ENCODE measurements at places on chromosomes 3 and 15.

GRCh38 chr3:97960993-97961766 is 11.1 kb downstream of the RIOX2 start:
- no peak for DNase-seq

DNA sequence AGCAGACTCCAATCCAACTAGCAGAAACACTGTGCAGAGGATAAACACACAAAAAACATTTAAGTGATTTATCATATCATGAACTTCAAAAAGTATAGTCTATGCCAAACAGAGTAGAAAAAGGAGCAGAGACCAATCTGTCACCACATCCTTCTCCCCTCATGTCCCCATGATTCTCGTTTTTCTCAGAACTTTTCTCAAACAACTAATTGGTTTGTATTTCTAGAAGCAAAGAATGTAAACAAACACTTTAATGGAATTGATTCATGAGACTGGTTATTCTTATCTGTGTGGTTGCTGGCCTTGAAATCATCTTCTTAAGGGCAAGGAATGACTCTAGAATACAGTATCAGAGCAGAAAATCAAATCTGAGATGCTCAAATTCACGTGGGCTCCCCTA is 294.2 kb upstream of the THBS1 start:
- no peak for DNase-seq

- no peak for DNase-seq
Observed at GRCh38 chr15:67003586-67003985, 61.8 kb upstream of the SMAD3 start.

GRCh38 chr15:63596676-63597037 is 530 bp upstream of the FBXL22 start:
- DNase-seq, result no peak

DNA sequence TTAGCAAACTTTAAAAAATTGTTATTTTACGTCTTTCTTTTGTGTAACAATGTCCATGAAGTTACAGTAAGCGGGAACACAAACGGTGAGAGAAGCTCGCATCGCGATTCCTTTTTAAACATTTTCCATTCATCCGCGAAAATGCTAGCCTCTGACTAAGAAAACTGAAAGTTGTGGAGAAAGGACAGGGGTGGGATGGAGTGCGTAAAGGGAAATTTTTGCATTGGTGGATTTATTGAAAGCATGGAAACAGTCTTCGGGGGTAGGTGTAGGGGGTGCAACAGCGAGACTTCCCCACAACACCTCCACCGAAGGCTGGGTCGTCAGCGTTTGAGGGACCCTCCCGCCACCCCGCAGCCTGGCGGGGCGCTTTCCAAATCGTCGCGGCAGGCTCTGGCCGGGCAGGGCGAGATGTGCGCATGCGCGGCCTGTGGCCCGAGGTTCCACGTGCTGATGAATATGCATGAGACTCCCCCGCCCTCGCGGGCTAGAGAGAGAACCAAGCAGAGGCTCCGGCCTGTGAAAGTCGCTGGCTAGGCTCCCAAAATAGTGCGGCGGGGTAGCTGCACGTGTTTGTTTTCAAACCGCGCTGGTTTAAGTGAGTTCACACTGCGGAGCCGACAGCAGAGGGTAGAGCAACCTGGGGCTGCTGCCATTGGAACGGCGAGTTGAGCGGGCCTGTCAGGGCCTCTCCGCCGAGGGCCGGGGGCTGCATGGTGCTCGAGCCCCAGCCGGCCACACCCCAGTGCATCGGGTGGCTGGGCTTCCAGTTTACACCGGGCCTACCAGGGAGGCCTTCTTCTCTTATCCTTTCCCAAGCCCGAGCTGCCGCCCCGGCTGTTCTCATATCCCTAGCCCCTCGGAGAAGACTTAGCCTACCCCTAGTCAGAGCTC is 9.9 kb downstream of the ZIC1 start:
- DNase-seq, result peak; percentile 81

GRCh38 chr3:45943207-45943846 is at the start of gene CXCR6:
TSS of gene CXCR6 (plus strand) at chr3:45943464. CDS start at chr3:45946482, 3,018 bp downstream.
- DNase-seq, result no peak

- no peak for DNase-seq
Observed at GRCh38 chr3:149414557-149415231, 37.2 kb upstream of the TM4SF1 start.

- no peak for DNase-seq
Observed at GRCh38 chr3:43506644-43507043, 115.2 kb downstream of the ANO10 start.

DNA sequence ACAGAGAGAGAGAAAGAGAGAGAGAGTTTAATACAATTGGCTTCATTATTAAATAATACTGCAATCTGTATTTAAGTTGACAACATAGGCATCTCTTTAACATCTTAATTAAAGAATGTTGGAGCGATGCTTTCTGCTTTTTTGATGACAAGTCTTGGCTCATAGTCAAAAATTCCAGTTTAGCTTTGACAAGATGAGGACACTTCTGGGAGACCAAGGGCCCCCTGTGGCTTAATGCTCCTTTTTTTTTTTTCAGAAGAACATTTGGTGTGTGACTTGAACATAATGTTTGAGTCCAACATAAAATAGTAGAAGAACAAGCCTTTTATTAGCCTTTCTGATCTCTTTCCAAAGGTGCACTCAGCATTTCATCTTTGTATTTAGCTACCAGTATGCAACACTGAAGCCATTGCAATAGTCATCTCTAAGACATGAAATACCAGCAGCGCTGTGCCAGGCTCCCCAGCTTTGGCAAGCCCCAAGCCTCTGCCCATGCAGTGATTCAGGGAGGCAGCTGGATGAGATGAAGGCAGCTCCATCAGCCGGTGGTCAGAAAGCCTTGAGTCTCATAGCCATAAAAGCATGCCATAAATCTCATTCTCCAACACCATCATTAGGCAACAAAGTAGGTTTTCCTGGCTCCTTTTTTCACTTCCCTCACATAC is 349.4 kb upstream of the SEMA6D start:
- no peak for DNase-seq

DNA sequence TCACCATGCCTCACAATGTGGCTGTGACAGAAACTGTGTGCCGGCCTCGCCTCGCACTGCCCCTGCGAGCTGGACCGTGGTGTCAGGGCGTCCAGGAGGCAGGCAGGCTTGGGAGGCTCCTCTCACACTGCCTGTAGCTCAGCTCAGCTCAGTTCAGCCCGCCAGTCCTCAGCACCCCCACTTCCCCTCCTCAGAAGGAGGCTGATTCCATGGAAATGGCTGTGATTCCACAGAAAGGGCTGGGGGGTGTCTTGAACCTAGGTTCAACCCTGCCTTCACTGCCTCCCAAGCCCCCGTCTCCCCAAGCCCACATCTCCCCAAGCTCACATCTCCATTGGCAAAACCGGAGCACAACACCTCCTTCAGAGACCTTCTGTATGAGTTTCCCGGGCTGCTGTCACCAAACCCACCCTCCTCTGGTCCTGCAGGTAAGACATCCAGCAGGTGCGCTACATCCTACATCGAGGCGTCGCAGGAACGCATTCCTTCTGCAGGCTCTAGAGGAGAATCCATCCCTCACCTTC is 94.0 kb downstream of the OCA2 start:
- DNase-seq, result no peak

- DNase-seq, result no peak
Observed at GRCh38 chr3:46681856-46682540, 11.5 kb downstream of the ALS2CL start.

GRCh38 chr3:46705751-46706552 is 4.8 kb downstream of the TMIE start:
- no peak for DNase-seq

DNA sequence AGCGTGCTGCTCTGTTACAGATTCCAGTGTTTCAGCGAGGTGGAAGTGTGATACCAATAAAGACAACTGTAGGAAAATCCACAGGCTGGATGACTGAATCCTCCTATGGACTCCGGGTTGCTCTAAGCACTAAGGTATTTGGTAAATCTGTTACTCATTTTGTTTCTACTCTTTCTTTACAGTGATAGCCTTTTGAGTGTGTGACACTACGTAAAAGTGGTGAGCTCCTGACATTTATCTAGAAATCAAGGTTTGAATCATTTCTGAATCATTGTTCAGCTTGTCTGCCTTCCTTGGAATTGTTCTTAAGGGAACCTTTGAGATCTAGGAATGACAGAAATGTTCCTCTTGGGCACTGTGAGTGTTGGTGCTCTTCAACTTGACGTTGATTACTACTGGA is 11.2 kb upstream of the CAPN3 start:
- DNase-seq, result no peak

- DNase-seq, result no peak
Observed at GRCh38 chr15:83064859-83065258, 2.2 kb downstream of the BTBD1 start.

- DNase-seq, result no peak
Observed at GRCh38 chr15:90790561-90790960, 73.4 kb downstream of the BLM start.

- DNase-seq, result no peak
Observed at GRCh38 chr15:70376929-70377691, 279.4 kb upstream of the TLE3 start.
